Ovary (tissue), 10 donors: ENCODE measurements at places on chromosomes 3 and 15. TPM values are rescaled to one million over a fixed set of nuclear protein-coding genes. Genes with fewer than 3 reads are reported as not detected.

Gene TRANK1
- 11.4 TPM for polyA plus RNA-seq

Gene PAK6
- polyA plus RNA-seq: 0.52 TPM

Gene MAP6D1
- 1.2 TPM for polyA plus RNA-seq

Gene SLC22A14
- polyA plus RNA-seq: 0.55 TPM

Gene HGD
- polyA plus RNA-seq: 0.28 TPM

Gene DNASE1L3
- 10.3 TPM for polyA plus RNA-seq

Gene BCHE
- polyA plus RNA-seq: 1.2 TPM

Gene SLC2A2
- not detected for polyA plus RNA-seq

Gene LYZL4
- polyA plus RNA-seq: not detected

Gene NPHP3
- polyA plus RNA-seq: 28.2 TPM

Gene ACAN
- 1.5 TPM for polyA plus RNA-seq

Gene CXCR6
- polyA plus RNA-seq: 0.41 TPM

Gene DPPA2
- not detected for polyA plus RNA-seq

Gene CFAP92
- polyA plus RNA-seq: 3.8 TPM

Gene FAM162A
- polyA plus RNA-seq: 91.3 TPM

Gene ZNF501
- 3.4 TPM for polyA plus RNA-seq
